ENCODE measurements at places on chromosomes 6 and 20.

DNA sequence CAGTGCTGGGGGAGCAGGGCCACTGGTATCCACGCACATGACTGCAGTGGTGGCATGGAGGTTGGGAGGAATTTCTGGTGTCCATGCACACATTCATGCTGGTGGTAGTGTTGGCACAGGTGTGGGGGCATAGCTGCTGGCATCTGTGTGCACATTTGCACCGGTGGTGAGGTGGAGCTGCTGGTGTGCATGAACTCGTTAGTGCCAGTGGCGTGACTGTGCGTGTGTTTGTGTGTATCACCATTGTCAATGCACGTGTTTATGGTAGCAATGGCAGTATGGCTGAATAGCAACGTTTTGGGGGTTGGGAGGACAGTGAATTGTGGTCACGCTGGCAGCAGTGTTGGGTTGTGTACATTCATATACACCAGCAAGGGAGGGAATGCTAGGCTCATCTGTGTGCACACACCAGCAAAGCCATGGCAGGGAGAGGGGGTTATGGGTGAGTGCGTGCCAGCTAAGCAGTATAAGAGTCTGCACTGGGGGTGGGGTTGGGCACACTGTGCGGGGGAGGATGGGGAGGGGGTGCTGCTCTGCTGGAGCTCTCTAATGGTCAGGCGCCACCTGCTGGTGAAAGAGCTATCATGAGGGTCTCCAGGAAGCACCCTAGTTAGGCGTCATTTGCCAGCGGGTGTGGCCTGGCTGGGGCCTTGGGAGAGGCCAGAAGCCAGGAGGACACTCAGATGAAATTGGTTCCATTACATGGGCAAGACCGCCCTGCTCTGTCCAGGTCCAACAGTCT is 626.1 kb upstream of the ID4 start:
- no peak overlapping the region for H3K27ac ChIP-seq
- no peaks in the 10 kb centered on the region for H3K36me3 ChIP-seq
- no peaks in the 10 kb centered on the region for H3K4me1 ChIP-seq
- no peak for DNase-seq
- H3K4me3 ChIP-seq: no peak overlapping the region

- no peak for DNase-seq
- no peaks in the 10 kb centered on the region for H3K27me3 ChIP-seq
- peaks cover 29% of the 10 kb centered on the region for H3K4me1 ChIP-seq
- peaks cover 3% of the 10 kb centered on the region for H3K36me3 ChIP-seq
- H3K4me3 ChIP-seq: peak overlapping the region; percentile 74
- H3K27ac ChIP-seq: peak overlapping the region; percentile 86
Measured at GRCh38 chr20:50731930-50732690, 730 bp downstream of the PARD6B start.

DNA sequence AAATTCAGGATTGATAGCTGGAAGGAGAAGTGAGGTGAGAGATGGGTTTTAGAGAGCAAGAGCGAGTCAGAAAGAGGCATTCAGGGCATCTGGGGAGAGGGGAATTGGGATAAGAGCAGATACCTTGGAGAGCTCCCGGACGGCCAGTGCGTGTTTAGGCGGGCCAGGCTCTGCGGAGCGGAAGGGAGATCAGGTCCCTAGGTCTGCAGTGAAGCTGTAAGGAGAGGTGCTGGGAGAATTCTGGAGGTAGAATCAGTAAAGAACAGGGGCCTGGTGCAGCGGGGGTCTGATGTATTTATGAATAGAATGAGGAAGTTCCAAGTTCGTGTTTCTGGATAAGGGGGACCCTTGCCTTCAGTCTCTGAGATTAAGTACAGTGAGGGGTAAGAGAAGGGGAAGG is 47.4 kb upstream of the FAM83D start:
- H3K36me3 ChIP-seq: no peaks in the 10 kb centered on the region
- DNase-seq: no peak
- no peak overlapping the region for H3K4me3 ChIP-seq
- H3K27ac ChIP-seq: no peak overlapping the region

- DNase-seq: no peak
- no peaks in the 10 kb centered on the region for H3K36me3 ChIP-seq
- no peak overlapping the region for H3K27ac ChIP-seq
Measured at GRCh38 chr20:7355051-7355450, 585.2 kb downstream of the HAO1 start.

DNA sequence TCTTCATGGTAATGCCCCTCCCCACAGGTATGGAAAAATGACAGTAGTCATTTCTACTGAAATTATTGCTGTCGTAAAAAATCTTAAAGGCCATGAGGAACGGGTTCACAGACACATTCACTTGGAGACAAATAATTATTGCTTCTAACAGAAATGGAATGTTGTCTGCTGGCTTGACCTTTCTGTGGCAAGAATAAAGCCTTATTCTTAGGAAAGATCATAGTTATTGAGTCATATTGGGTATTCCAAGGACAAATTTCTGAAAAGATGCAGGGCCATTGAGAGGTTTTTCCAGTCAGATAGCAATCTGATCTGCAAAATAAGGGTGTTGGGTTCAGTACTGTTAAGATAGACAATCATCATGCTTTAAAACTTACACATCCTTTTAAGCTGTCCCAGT is 29.2 kb downstream of the AKAP7 start:
- peaks cover 6% of the 10 kb centered on the region for H3K4me1 ChIP-seq
- no peak overlapping the region for H3K27ac ChIP-seq
- DNase-seq: no peak
- no peak overlapping the region for H3K4me3 ChIP-seq
- H3K27me3 ChIP-seq: no peaks in the 10 kb centered on the region
- peaks cover 8% of the 10 kb centered on the region for H3K36me3 ChIP-seq
